ENCODE measurements at places on chromosomes 1 and 21.

DNA sequence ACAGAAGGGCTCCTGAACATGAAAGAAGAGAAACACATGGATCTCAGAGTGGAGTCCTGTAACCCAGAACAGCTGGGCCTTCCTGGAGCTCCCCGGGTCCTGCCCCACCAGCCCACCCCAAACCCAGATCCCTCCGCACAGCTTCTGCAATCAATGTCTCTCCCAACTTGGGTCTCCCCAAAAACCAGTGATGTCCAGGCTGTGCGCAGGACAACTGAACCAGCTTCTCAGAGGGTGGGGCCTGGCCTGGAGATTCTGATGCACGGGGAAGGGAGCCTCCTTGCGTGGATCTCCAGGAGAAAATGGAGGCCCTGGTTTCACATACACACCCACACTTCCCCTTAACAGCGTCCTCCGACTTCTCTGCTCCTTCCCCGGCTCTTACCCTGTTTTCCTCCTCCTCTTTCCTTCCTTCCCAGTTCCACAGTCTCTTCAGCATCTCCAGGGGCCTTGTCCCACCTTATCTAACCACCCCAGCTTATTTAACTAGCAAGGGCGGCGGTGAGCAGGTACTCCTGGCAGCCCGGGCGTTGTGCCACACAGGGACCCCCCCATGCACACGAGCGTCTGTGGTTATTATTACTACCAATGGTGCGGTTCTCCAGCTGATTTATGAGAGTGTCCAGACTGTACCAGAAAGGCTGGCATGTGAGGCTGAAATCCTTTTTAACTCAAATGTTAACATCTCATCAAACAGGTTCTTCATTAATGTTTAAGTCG, 11.2 kb upstream of the MX2 start:
- DNase-seq, result no peak

DNA sequence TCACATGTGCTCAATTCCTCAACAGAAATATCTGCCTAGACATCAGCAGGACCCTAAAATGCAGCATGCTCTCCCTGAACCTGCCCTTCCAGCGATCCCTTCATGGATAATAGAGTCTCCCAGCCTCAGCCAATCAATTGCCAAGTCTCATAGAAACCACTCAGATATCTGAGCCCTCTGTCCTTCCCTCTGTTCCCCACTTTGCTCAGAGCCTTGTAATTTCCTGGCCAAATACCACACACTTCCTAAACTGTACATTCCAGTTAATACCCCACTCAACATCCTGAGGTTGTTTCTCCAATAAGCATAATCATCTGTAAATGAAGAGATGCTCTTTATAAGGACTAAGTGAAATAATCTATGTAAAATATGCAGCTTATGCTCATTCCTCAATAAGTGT, 59.3 kb upstream of the PTGFRN start:
- DNase-seq, result no peak

DNA sequence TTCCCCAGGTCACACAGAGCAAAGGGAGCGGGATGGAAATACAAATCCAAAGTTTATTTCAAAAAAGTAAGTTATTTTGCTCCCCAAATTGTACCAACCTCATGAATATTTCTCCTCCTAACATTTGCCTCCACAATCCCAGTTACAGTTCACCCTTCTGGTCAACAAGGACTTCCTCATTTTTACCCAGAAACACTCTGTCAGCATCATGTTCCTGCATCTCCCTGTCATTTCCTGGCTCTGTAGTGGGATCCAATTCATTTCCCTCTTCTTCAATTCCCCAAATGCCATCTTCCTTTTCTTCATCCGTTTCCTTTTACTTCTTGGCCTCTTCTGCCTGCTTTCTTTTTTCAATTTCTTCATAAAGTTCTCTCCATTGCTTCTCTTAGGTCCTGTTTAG, 32.0 kb upstream of the EPS15 start:
- peak; percentile 40 for DNase-seq

DNA sequence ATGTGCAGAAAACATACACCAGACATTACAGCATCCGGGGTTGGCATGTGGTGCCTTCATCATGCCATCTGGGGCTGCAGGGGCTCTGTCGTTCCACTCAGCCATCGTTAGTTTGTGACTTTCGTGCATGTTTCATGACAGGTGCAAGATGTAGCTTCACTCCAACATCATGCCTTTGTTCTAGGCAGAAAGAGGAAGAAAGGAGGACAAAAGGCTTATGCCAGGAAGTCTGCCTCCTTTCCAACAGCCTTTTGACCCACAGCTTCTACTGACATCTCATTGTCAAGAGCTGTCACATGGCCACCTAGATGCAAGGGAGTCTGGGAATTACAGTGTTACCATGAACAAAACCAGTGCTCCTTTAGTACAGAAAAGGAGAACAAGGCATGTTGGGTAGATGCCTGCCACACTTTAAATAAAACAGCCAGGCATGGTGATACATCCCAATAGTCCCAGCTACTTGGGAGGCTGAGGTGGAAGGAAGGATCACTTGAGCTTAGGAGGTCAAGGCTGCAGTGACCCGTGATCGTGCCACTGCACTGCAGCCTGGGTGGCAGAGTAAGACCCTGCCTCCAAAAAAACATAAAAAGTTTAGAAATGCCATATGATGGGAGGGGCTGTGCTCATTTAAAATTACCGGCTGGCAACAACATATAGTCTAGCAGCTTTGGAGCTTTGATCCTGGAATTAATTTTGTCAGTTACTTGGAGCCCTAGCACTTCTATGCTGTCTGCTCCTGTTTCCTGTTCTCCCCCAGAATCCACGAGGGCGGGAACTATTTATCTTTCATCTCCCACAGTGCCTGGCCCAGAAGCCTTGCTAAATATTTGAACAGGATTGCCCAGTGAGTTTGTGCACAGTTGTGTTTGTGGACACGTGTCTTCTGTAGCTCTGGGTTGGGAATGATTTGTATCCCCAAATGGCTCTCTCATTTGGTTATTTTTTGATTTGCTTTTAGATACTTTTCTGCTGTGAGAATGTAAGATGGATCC, 7.4 kb downstream of the DOP1B start:
- peak; percentile 36 for DNase-seq

DNA sequence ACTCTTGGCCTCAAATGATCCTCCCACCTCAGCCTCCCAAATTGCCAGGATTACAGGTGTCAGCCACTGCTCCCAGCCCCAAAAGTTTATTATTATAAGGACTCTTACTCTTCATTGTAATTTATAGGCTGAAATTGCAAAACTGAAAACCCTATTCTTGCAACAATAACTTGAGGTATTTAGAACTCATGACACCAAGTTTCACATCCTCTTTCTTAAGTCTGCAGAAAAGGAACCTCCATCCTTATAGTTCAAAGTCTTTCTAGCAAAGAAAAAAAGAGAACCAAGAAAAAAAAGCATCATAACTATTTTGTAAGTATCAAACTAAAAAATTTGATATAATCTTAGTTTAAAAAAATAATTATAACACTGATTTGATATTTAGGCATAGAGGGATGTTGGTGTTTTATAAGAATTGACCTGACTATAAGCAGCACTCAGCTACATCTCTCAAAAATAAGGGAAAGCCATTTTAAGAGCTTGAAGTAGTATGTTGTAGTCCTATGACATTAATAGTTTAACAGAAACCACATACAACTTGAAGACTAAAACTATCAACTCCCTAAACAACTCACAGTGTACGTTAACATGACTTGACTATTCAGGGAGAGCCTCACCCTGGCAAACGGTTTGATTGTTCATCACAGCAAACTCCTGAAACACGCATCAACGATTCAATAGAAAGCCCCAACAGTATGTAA, 122.4 kb downstream of the AKT3 start:
- DNase-seq, result peak; percentile 38

GRCh38 chr1:29793653-29794348, 557.5 kb downstream of the PTPRU start:
- no peak for DNase-seq

GRCh38 chr1:167616521-167616920, 13.5 kb upstream of the RCSD1 start:
- no peak for DNase-seq

GRCh38 chr21:43789276-43790009, at the start of gene RRP1:
Gene RRP1 (plus strand): TSS chr21:43789577. CDS start chr21:43789630, 53 bp downstream.
- peak; percentile 94 for DNase-seq

GRCh38 chr1:215681041-215681440, 113.9 kb downstream of the KCTD3 start:
- no peak for DNase-seq

DNA sequence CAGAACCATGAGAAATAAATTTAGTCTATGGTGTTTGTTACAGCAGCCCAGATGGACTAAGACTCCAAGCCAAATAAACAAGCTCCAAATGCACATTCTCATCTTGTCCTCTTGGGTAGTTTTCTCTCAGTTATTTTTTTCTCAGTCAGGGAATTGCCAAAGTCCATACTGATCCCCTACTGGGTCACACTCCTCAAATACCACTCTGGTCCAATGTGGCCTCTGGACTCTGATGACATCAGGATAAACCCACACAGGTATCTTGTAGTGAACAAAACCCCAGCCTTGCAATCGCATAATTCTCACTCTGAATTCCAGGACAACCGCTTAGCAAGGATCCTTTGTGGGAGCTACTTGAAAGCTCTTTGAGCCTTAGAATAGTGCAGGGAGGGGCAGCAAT, 248.4 kb upstream of the JUN start:
- DNase-seq, result no peak

GRCh38 chr1:53804791-53805505, 33.1 kb downstream of the NDC1 start:
- DNase-seq, result no peak

GRCh38 chr1:169563019-169563615, 23.2 kb downstream of the F5 start:
- peak; percentile 37 for DNase-seq

DNA sequence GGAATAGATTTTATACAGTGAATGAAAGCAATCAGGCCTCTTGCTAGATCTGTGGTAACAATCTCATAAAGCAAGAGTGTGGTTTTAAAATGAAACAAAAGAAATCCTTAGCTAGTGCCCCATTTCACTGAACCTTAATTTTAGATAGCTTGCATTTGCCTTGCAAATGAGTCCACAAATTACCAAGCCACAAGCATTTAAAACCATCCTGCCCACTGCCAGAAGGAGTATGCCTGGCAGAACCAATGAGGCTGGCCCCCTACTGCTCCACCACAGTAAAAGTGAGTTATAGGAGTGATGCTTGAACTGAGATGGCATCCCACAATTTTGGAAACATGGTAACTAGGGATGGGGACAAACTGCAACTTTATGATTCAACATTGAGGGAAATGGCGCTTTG, 206.4 kb upstream of the LMO4 start:
- DNase-seq, result no peak

DNA sequence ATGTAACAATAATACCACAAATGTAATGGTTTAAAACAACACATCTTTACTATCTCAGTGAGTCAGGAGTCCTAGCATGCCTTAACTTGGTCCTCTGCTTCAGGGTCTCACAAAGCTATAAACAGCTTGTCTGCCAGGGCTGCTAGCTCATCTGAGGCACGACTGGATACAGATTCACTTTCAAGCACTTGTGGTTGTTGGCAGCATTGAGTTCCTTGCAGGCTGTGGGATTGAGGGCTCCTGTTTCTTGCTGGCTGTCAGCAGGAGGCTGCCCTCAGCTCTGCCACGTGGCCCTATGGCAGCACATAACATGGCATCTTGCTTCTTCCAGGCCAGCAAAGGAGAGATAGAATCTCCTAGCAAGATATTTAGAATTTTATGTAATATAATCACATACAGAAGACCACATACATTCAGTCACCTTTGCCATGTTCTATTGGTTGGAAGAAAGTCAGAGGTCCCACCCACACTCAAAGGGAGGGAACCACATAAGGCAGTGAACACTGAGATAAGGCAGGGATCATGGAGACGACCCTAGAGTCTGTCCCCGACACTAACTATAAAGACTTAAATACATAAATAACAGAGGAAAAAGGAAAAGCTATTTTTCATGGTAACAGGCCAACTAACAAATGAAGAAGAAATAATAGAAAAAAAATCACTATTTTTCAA, 18.9 kb upstream of the IPP start:
- peak; percentile 34 for DNase-seq

GRCh38 chr1:185942961-185943360, 208.8 kb downstream of the HMCN1 start:
- DNase-seq, result no peak

DNA sequence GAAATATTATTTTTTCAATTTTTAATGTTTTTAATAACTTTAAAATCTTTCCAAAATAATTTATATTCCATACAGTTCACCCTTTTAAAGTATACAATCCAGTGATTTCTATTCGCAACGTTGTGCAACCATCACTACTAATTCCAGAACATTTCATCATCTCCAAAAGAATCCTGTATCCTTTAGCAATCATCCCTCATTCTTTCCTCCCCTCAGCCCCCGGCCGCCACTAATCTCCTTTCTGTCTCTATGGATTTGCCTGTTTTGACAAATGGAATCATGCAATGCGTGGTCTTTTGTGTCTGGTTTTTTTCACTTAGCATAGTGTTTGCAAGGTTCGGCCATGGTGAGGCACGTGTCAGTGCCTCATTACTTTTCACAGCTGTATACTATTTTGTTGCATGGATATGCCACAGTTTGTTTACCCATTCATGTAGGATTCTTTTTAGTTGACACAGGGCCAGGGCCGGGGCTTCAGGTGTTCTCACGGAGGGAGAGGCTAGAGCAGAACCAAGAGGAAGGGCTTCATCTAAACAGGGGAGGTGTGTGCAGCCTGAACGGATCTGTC, 40.6 kb upstream of the ZBTB40 start:
- DNase-seq, result no peak

GRCh38 chr1:87976316-87976715, 647.6 kb downstream of the LMO4 start:
- no peak for DNase-seq

DNA sequence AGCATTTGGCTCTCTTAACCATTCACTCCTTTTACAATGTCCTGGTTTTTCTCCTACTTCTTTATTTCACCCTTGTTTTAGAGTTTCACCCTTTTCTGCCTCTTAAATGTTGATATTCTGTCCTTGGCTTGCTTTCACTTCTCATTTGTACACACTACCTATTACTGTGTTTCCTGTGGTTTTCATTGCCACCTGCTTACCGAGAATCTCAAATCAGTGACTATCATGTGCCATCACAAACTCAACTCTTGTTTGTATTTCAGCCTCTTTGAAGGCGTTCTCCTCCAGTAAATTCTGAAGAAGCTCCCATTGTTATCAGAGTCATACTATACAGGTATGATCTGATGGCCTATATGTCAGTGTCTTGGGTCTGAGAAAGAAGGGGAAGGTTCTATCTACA, 65.7 kb downstream of the NPHS2 start:
- DNase-seq, result no peak

GRCh38 chr1:3192361-3192760, 123.4 kb downstream of the PRDM16 start:
- DNase-seq, result no peak

All from hematopoietic multipotent progenitor cell treated with erythropoietin and hydrocortisone succinate and interleukin-3 and kit ligand, for 4 days (in vitro differentiated cells).